ENCODE measurements at places on chromosomes 11 and 22.

DNA sequence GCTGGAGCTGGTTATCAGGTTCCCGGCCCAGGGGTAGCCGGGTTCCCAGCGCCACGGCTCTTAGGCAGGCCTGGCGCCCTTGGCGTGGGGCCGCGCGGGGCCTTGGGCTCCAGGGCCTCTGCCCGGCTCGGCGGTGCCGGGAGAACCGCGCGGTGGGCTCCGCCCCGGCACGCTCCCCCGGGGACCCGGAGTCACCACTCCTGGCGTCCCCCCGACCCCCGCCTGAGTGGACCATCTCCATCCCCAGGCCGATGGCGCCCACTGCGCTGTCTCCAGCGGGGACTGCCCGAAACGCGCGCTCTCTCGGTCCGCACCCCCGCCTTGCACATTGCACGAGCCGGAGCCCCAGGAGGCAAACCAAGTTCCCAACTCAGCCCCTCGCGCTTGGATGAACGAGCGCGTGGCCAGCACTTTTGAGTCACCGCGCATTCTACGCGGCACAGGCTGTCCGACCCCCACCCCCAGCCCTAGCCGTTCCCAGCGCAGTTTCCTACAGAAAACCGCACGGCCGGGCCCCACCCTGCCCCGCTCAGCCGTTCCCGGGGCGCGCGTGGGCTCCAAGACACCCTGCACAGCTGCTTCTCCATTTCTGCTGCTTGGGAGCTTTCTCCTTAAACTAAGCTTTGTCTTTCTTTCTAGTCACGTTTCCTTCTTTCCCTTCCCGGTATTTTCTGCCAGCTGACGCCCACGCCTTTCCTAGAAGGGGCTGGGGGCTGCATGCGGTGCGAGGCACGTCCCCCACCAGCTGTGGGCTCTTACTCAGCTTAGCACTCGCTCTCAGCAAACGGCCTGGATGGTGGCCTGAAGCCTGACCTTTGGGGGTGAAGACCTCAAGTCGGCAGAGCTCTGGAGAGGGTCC lies 650 bp upstream of the CHID1 start:
- DNase-seq, result no peak

DNA sequence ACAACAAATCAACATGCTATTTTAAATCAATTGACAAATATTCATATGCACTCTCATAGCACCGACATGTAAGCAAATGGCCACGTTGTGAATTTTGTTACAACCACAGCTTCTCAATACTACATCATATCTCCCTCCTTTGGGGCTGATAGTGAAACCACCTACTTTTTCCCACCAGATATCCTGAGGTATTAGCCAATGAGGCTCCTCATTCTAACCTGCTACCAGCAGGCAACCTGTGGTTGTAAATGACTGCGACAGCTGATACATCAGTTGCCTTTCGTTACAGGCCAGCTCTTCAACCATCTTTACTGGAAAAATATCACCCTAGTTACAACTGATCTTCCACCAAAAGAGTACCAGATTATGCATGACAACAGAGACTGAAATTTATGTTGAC lies 3.7 kb upstream of the XKR3 start:
- DNase-seq, result no peak

GRCh38 chr11:102882389-102883024 lies 7.7 kb upstream of the MMP12 start:
- DNase-seq, result no peak

GRCh38 chr11:113623114-113623513 lies 83.0 kb downstream of the TMPRSS5 start:
- DNase-seq, result no peak

- DNase-seq, result no peak
These were observed 39.8 kb downstream of the RTN4R start for GRCh38 chr22:20228055-20228938.

GRCh38 chr11:110289472-110289871 lies 6.9 kb downstream of the RDX start:
- DNase-seq, result no peak

GRCh38 chr11:112760396-112761059 lies 200.7 kb upstream of the NCAM1 start:
- no peak for DNase-seq

DNA sequence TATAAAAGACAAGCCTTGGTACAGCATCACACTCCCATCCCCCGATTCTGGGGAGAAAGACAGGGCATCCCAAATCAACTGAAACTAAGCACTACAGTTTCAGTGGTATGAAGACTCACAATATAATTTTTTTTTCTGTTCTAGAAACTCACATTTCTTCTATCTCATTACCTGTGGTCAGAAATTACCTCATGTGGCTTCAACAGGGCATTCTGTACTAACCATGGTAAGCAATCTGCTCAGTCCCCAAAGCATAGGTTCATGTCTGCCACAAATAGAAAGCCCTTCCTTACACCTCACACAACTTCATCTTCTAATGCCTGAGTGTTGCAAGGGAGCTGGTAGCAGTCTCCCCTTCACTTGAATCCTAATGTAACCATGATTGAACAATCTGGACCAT lies 147.4 kb upstream of the POU2AF2 start:
- no peak for DNase-seq

DNA sequence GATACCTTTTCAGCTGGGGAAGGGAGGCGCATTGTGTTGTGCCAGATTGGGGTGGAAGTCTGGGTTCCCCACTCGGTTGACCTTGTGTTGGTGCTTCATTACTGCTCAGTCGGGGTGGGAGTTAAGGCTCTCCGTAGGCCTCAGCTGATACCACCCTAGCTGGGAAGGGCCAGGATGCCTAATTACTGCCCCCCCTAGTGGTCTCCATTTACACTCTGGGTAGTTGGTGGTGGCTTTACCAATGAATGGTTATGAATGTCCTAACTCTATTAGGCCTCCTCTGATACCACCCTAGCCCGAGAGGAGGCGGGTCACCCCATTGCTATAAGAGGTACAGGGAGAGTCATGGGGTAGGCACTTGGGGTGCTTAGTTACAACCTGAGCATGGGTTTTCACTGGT lies 27.5 kb upstream of the HIKESHI start:
- no peak for DNase-seq

DNA sequence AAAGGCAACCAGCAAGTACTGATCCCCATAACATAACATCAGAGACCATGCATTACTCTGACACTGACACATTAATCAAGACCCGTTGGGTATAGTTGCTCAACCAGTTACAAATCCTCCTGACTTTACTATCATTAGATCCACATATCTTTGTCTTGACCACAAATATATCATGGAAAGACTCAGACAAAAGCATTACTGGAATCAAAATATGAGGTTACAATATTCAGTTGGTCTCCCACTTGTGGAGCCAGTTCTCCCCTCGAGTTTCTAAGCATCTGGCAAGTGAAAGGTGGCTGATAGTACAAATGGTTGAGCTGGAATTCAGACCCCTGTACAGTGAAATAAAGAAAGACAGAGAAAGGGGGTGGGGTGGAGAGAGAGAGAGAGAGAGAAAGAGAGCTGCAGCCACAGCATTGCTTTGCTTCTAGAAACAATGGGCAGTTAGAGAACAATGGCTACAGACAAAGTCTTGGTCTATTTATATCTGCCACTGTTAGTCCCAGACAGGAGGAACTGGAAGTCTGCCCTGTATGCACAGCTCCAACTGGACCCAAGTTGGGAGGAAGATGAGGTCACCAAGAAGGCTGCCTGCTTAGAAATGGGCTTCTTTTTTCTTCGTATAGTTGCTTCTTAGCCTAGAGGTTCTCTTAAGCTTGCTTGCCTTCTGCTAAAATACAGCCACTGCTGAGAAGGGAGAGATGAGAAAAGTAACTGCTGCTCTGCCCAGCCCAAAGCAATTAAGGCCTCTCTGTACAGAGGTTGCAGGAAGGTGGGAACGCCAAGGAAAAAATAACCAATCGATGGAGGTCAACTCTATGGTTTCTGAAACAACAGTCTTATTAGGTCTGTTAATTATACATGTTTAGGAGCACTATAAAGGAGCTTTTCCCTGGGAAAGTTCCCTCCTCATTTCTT lies 85.5 kb downstream of the ETS1 start:
- no peak for DNase-seq

DNA sequence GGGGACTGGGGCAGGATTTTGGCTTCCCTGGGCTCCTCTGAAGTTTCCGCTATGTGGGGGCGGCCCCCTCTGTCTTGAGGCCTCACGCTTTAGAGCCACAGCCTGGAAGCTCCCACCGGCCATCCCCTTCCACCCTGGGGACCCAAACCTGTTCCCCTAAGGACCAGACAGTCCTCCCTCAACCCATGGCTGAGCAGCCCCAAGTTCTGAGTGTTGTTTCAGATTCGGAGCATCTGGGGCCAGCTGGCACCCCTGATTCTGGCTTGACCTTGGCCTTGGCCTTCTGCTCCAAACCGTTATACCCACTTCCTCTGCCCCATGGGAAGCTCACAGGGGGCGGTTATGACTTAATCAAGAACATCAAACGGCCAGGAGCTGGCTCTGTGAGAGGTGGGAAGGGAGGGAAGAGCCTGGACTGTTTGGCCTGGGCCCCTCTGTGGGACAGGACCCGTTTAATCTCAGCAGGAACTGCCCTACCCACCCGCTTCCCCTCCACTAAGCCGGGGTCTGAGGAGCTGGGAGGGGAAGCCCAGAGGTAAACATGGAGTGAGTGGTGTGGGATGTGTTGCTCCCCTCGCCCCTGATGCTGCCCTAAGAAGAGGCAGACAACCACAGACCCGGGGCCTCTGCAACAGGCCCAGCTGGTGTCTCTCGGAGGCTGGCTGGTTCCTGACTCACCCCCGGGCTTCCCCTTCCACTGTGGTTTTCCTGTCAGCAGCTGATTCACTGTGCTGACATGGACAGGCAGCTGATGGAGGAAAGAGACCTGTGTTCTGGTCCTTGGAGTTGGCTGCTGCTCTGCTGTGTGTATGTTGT lies 3.4 kb downstream of the CD82 start:
- no peak for DNase-seq

DNA sequence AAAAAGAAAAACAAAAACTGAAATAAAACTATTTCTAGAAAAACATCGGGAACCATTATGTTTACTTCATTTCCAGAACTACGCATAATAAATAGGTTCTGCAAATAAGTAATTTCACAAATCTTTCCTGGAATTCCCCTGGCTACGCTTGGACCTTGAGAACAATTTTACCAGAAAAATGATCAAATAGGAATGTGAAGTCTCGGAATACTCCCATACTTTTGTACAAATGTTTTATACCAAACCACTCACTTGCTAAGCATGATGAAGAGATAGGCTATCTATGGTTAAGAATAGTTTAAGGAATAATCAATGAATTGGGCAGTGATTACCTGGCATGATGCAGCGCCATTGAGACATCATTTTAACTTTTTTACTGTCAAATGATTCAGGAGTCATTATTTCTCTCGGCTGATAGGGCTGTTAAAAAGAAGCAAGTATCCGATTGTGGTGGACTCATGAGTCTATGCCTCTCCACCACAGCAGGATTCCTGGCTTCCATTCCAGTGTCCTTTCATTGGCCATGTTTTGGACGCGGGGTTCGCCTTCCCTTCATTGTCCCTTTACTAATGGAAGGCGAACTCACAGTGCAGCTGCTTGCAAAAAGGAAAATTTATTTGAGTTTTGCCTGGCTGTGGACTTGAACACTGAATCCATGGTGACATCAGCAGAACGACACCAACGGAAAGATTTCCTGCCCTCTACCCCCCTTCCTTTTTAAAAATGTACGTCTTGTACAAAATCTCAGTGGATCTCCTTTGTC lies 39.9 kb upstream of the BLID start:
- DNase-seq, result no peak

- DNase-seq, result no peak
These were observed 128.0 kb downstream of the TENM4 start for GRCh38 chr11:79312617-79313529.

- DNase-seq, result no peak
These were observed 44.6 kb downstream of the SGSM3 start for GRCh38 chr22:40414838-40415505.

DNA sequence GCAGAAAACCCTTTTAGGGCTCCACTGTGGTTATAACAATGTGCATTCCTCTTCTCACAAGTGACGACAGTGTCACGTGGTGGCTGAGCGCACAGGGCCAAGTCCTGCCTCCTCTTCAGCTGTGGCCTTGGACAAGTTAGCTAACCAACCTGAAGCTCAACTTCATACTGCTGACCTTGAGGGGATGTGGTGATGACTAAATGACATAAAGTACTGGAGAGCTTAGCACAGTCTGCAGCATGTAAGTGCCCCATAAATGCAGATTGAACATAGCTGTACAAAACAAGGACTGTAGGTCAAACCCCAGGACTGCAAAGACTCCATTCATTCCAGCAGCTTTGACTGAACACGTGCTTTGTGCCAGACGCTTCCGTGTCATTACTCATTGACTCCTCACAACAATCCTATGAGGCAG lies 20.1 kb upstream of the MRGPRX2 start:
- DNase-seq, result no peak

- DNase-seq, result no peak
These were observed 43.6 kb downstream of the PPARA start for GRCh38 chr22:46193898-46194310.

GRCh38 chr11:28679795-28680468 lies 571.7 kb downstream of the METTL15 start:
- DNase-seq, result no peak

DNA sequence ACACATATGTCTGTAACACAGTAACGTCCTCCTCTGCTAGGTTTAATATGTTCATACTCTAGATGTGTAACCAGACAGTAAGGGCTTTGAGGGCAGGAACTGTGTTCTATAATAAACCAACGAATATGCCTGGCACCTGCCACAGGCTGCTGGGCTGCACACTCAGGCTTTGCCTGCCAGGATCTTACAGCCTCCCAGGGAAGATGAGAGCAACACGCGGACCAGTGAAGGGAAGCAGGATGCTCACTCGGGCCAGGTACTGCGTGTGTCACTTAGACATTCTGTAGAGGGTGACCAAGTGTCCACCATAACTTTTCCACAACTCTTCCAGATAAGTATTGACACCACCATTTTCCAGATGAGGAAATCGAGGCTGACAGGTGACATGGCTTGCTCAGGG lies 21.7 kb upstream of the BAIAP2L2 start:
- no peak for DNase-seq

- DNase-seq, result peak; percentile 36
These were observed 58.9 kb upstream of the MYEOV start for GRCh38 chr11:69234740-69235710.

GRCh38 chr11:103582351-103582909 lies 454.0 kb upstream of the DDI1 start:
- DNase-seq, result no peak

DNA sequence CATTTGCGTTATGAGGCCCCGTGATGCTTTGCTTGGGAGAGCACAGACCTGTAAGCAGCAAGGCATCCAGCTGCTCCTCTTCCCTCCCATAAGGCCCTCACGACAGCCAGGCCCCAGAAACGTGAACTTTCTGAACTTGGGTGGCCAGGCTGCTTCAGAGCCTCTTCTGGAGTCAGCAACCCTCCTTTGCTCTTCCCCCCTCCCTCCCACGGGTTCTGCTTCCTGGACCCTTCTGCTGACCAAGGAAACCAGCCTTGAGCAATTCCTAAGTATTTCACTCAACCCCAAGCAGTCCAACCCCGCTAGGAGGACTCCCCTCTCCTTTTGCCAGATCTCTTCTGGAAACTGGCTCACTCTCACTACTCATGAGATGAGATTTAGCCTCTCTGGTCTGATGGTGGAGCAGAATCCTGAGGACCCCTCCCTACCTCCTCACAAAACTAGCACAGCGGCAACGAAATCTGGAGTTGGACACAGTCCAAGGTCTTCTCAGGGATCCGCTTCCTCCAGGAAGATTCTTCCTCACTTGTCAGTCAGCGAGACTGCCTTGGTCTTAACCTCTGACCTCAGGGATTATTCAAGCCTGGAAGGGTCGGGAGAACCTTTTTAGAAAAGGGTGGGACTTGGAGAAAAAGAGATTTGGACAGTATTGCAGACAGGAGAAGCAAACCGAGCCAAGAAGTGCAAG lies 86.2 kb downstream of the UBASH3B start:
- DNase-seq, result no peak

Measured in ecto neural progenitor cell (in vitro differentiated cells).